Calu3 (cell line): ENCODE measurements at places on chromosomes 13 and 19.

- no peak for DNase-seq
These were observed 461 bp upstream of the TM9SF2 start for GRCh38 chr13:99500839-99501183.

GRCh38 chr19:40191836-40192646 lies 815 bp downstream of the MAP3K10 start:
- DNase-seq: peak; percentile 50

- no peak for DNase-seq
These were observed 52.3 kb upstream of the ATP12A start for GRCh38 chr13:24627946-24628345.

DNA sequence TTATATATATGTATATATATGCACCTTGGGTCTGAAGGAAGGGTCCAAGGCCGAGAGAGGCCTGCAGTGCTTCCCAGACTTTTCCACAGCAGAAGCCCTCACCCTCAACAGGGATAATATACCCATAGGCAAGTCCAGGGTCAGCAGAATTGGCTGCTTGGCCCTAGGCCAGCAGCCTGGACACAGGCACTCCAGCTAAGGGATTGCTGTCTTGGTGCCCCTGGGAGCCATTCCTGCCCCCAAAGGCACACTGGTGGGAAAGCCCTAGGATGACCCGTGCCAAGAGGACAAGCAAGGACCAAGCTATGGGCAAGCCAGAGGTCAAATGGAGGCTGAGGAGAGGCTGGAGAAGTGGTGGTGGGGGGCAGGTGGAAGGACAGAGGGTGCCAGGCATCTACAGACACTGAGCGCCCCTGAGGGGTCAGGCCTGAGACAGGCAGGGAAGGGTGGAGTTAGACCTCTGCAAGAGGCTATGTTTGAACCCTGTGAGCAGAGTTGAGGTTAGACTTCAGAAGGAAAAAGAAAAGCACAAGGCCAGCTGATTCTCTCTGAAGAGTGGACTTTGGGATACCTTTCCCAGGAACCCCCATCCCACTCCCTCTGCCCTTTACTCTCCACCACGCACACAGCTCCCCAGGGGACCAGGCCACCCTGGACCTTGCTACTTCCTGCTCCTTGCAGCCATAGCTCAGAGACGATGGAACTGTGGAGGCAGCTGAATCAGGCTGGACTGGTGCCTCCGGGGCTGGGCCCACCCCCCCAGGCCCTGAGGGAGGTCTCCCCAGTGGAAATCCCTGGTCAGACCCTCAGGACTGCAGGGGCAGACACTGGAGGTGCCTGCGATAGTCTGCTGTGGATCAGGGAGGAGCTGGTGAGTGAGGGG lies at the start of gene ERICH4:
Gene ERICH4 (plus strand): TSS at position 684 of the 883 bp plus-strand sequence. CDS start 14 bp downstream, at position 698.
- no peak for DNase-seq

- DNase-seq: no peak
These were observed at the start of gene ZNF587B for GRCh38 chr19:57830071-57830602. TSS of gene ZNF587B (plus strand) at chr19:57830299. CDS start at chr19:57830529, 230 bp downstream.

DNA sequence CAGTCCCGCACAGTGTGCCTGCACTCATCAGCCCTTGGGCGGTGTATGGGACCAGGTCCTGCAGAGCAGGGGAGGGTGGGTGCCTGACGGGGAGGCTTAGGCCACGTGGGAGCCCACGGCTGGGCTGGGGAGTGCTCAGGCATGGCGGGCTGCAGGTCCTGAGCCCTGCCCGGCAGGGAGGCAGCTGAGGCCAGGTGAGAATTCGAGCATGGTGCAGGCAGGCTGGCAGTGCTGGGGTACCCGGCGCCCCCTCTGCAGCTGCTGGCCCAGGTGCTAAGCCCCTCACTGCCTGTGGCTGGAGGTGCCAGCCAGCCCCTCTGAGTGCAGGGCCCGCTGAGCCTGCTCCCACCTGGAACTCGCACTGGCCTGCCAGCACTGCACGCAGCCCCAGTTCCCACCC lies 630.9 kb upstream of the PCDH20 start:
- DNase-seq: no peak
